Left ventricle myocardium inferior (tissue), 1 donor: ENCODE measurements at places on chromosomes 12 and 14.

DNA sequence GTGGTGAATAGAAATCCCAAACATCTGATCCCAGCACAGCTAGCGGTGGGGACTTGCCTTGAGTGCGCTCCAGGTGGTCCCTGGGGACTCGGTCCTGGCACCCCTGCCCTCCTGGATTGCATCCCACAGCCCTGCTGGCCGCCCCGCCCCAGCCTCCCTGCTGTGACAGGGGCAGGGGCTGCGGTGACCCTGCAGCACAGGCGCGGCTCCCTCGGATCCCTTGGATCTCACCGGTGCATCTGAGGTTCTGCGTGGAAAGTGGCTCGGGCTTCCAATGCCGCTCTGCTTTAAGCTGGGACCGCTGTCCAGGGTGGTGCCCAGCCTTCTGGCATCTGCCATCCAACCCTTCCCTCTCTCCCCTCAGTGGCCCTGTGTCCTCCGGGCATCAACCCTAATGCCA is 16.0 kb downstream of the ANKRD9 start:
- DNase-seq, result no peak

DNA sequence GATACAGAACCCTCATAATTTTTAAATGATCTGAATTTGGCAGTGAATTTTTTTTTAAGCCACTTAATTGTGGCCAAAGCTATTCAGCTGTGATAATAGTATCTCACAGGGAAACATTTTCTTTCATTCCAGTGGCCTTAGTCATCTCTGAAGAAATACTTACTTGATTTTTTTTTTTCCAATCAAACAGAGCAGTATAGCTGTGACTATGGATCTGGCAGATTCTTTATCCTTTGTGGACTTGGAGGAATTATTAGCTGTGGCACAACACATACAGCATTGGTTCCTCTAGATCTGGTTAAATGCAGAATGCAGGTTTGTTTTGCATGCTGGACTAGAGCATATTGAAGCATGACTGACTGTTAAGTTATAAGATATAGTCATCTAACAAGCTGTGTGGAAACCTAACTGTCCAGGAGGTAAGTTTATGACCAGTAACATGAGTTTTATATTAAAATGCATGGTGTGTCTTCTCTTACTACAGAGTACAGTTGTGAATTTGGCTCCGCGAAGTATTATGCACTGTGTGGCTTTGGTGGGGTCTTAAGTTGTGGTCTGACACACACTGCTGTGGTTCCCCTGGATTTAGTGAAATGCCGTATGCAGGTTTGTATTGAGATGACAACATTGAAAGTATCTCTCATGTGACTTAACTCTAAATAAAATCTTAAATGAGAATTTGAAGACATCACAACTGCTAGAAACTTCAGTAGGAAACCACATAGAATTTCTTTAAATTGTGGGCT is 1.9 kb downstream of the SLC25A3 start:
- DNase-seq, result no peak

GRCh38 chr14:22448905-22449599 is 140.0 kb downstream of the DAD1 start:
- DNase-seq, result no peak

- DNase-seq, result no peak
Observed at GRCh38 chr12:16346958-16347357, 487 bp upstream of the MGST1 start.

- no peak for DNase-seq
Observed at GRCh38 chr12:93453633-93454032, 11.9 kb upstream of the UBE2N start.

GRCh38 chr14:103775506-103775905 is 59.9 kb downstream of the ZFYVE21 start:
- DNase-seq, result no peak

DNA sequence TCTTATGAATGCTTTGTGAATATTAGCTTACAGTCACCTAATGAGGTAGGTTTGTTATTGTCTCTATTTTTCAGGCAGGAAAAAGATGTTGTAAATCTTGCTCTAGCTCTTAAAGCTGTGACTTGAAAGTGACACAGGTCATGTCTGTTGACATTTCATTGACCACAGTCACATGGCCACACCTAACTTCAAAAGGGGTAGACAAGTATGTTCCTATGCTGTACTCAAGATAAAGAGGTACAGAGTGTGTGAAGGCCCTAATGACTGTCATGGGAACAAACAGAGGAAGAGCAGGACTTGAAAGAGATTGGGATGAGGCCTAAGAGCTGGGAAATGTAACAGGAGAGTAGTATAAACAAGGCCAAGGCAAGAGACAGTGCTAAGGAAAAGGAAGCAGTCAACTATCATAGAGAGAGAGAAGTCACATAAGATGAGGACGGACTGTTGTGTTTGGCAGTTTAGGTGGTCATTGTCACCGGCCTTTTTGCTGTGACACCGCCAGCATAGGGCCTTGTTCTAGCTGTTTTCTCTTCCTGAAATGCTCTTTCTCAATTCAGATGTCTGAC is 181.0 kb downstream of the CFAP54 start:
- no peak for DNase-seq

DNA sequence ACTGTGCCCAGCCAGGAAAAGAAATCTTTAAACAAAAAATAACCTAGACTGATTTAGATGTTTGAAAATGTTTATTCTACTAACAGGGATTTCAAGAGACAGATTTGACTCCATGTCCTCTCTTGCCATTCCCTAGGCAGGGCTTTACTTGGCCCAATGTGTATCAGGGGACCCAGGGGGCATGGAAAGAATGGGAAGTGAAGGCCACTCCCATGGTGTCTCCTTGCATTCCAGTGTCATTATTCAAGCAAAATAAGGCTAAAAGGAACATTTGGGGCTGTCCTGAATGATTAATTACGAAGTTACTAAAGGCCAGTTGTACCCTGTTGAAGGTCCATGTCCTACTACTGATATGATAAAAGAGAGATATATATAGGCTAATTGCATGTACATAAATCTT is 151.9 kb upstream of the ATF7IP start:
- no peak for DNase-seq
